Activated T-helper 1 cell treated with Interleukin-2 at 50 U/mL for 16 hours (primary cell): ENCODE measurements at places on chromosomes 4 and X.
A peak's percentile ranks its signal among the peaks of the same experiment; 100 is the strongest.

DNA sequence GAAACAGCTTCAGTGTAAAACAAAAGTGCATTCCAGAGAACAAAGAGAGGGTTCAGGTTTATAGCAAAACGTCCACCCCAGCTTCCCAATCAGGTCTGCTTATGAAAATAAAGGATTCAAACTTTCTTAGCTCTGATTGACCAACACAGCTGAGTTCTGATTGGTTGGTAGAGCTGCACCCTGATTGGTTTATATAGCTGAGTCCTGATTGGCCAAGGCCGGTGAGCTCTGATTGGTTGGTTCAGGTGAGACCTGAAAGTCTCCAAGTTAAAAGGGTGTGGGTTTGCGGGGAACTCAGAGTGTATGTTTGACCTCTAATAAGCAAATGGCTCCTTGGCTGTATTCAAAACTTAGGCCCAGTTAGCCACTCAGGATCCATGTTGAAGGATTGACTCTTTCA lies 20.9 kb downstream of the CLRN2 start:
- no peak for DNase-seq

- no peak for DNase-seq
These were observed 68.9 kb downstream of the ARHGAP24 start for GRCh38 chr4:85543832-85544231.

DNA sequence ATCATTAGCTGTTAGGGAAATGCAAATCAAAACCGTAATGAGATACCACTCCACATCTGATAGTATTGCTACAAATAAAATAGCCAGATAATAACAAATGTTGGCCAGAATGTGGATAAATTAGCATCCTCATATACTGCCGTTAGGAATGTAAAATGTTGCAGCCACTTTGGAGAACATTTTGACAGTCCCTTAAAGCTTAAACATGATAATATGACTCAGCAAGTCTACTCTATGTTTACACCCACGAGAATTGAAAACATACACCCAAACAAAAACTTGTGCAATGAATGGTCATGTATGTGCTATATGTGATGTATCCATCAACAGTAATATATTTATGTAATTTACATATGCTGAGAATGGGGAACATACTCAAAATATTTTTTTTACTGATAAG lies 78.2 kb downstream of the GSTCD start:
- no peak for DNase-seq

GRCh38 chr4:82601242-82602015 lies 39.6 kb upstream of the TMEM150C start:
- no peak for DNase-seq

DNA sequence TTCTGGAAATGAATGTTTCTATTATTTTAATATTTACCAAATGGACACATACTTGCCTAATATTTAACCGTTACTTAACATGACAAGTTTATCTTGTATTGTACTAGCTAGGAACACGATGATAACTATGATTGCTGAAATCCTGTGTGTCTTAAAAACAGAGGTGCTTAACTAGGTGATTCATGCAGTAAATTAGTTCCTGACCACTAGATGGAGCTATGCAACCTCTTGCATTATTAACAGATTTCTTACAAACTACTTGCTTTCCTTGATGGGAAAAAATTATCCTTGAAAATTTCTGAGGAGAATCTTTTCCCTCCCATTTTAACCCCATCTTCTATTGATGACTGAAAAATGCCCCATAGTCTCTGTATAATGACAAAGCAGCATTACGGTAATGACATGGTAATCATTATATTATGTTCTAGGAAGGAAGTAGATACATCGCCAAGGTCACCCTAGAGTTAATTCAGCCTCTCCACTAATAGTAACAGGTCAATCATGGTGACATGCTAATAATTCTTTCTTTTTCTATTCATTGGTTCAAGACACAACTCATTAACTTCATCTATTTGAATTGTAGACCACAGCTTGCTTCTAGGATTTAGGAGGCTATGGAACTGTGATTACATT lies 844.2 kb downstream of the RAPGEF2 start:
- no peak for DNase-seq

DNA sequence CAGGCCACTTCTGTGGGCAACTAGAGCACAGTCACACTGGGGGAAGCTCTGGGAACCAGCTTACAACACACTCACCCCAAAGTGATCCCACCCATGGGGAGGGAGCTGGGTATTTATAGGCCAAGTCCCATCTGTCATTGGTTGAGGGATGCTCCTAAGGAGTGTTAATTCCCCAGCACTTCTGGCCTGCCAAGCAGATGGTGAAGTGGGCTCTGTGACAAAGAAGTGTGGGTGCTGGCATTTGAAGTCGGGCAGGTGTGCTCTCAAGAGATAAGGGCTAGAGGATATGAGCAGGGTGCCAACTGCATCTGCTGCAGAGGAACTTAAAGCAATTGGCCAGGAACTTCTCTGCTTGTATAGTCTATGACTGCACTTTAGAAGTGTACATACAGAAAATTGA lies 30.9 kb downstream of the PTCHD1 start:
- no peak for DNase-seq

GRCh38 chrX:56503941-56504673 lies 59.3 kb upstream of the UBQLN2 start:
- no peak for DNase-seq

- no peak for DNase-seq
These were observed 161.1 kb upstream of the NDST4 start for GRCh38 chr4:115274545-115274944.

- DNase-seq, result no peak
These were observed 15.4 kb downstream of the GASK1B start for GRCh38 chr4:158157412-158157811.

GRCh38 chr4:972651-973424 lies 531 bp downstream of the DGKQ start:
- peak; percentile 40 for DNase-seq

DNA sequence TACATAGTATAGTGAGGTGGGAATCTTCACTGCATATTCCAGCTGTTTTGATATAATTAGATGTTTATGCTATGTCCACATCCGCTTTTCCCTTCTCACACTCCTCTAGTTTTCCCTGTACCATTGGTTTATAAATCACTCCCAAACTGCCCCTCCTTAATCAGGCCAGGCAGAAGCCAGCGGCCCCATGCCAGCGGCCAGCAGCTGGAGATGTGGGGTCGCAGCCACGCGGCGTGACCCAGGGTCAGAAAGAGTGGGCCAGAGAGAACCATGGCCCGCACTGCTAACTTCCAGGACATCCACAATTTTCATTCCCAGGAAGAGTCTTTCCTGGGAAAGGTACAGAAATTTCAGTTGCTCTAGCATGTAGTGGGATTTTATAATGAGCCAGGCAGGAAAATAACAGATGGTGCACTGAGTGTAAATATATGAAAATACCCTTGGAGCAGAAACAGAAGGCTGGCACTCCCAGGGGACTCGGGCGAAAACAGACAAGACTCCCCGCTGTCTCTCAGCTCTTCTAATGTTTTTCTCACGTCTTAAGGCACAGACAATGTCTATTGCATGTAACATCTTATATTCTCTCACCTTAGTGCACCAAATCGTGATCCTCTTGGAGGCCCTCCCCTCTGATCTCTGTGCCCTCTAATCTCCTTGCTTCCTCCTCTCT lies 145.9 kb upstream of the ZFP42 start:
- DNase-seq, result no peak

DNA sequence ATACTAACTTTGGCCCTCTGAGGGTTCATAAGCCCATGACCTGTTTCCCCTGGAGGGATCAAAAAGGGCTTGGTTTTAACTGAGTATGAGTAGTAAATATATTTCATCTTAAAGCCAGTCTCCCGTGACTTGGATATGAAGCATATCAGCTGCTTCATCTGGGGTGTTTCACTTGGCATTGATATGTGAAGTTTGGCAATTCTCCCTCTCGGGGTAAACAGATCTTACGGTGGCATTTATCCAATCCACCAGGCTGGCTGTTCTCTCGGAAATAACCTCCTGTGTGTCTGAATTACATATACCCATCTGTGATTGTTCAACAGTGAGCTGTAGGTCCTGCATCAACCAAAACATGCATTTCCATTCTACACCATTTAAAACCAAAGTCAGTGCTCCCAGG lies 130.7 kb downstream of the ADAM29 start:
- no peak for DNase-seq

GRCh38 chr4:63618883-63619718 lies 790.1 kb downstream of the TECRL start:
- no peak for DNase-seq

DNA sequence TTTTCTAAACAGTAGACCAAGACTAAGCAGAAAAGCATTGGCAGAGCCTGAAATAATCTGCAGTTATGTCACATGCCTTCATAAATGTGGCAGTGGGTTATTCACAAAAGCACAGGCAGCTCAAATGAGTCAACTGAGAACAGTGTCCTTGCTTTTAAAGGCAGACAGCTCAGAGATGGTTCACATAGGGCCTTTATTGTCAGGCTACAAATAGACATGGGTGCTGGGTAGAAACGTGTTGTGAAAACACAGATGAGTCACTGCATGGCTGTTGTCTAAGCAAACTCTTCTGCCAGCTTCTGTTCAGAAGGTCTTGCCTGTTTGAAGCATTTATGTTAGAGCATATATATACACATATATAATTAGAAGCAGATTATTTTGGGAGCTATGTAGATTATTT lies 118.0 kb downstream of the SLC4A4 start:
- no peak for DNase-seq

- DNase-seq, result no peak
These were observed 58.7 kb upstream of the STARD8 start for GRCh38 chrX:68588602-68589371.

- no peak for DNase-seq
These were observed 11.2 kb upstream of the PLAC8 start for GRCh38 chr4:83125738-83126141.

GRCh38 chr4:69489856-69490255 lies 5.8 kb downstream of the UGT2B4 start:
- no peak for DNase-seq

GRCh38 chr4:77734928-77735327 lies 84.2 kb downstream of the CNOT6L start:
- no peak for DNase-seq

- DNase-seq, result no peak
These were observed at the start of gene FGD1 for GRCh38 chrX:54495814-54496516. Gene FGD1 (minus strand): TSS chrX:54496234. CDS start chrX:54495432, 802 bp downstream.

GRCh38 chrX:81294101-81294500 lies 92.2 kb downstream of the SH3BGRL start:
- no peak for DNase-seq

DNA sequence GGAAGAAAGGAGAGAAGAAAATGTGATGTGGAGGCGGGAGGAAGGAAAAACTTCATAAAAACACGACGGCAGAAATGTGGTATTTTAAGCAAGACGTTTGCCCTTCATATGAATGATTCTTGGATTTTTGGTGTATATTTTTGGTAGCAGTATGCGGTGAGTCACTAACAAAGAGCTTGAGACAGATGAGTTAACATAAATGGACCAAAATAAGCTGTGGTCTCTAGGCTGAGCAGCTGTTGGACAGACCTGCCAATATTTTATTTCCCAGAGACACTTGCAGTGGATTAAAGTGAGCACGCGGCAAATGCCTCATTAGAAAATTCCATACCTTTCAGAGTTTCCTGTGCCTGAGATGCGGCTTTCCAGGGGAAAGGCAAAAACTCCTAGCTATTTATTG lies 43.1 kb upstream of the RPS6KA3 start:
- no peak for DNase-seq

DNA sequence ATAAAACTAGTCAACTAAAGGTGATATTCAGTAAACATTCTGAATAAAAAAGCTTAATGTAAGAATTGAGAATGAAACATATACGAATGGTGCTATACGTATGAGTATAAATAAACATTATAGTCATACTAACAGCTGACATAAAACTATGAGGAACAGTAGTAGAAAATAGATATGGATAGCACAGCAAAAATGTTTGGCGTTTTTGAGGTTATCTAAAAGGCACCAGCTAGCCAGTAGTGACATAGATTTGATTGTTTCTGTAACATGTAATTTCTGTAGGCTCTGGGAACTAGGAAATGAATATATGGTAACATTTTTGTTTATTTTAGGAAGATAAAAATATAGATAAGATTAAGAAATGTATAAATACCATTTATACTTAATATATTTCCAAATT lies 69.3 kb downstream of the SNX25 start:
- no peak for DNase-seq
